A549 treated with ZK216348 at 1 μM for 4 hours (cell line): ENCODE measurements at places on chromosomes 3 and 15. TPM values are rescaled to one million over a fixed set of nuclear protein-coding genes. Genes with fewer than 3 reads are reported as not detected.

The ERC2 gene
- 0.31 to 0.52 TPM in 2 of 5 replicates, not detected in the others for total RNA-seq

The AADAC gene
- 14.1 to 19.9 TPM (median 15.7 TPM) in 5 replicates for total RNA-seq

The TMEM212 gene
- not detected in 5 replicates for total RNA-seq

The MORC1 gene
- total RNA-seq: not detected in 5 replicates

The RPL4 gene
- 5,293 to 5,653 TPM (median 5,434 TPM) in 5 replicates for total RNA-seq

The TMEM266 gene
- 0.07 to 0.19 TPM (median 0.13 TPM) in 5 replicates for total RNA-seq

The CYP8B1 gene
- not detected in 5 replicates for total RNA-seq

The GABRR3 gene
- total RNA-seq: not detected in 5 replicates

The P2RY12 gene
- total RNA-seq: not detected in 5 replicates

The VEPH1 gene
- 0.27 to 0.44 TPM in 2 of 5 replicates, not detected in the others for total RNA-seq

The EIF4A2 gene
- total RNA-seq: 124 to 142 TPM (median 141 TPM) in 5 replicates

The NR2E3 gene
- total RNA-seq: 0.20 to 0.23 TPM in 2 of 5 replicates, not detected in the others

The XCR1 gene
- not detected in 5 replicates for total RNA-seq

The GYG1 gene
- total RNA-seq: 32.6 to 36.9 TPM (median 33.2 TPM) in 5 replicates

The LINGO1 gene
- 5.3 to 12.5 TPM (median 10.7 TPM) in 5 replicates for total RNA-seq

The CHRM5 gene
- total RNA-seq: 0.07 TPM in 1 of 5 replicates, not detected in the others

The HYAL1 gene
- 0.24 to 0.80 TPM (median 0.46 TPM) in 5 replicates for total RNA-seq

The SI gene
- not detected in 5 replicates for total RNA-seq

The HIGD2B gene
- not detected in 5 replicates for total RNA-seq

The TUSC7 gene
- not detected in 5 replicates for total RNA-seq

The PIF1 gene
- 11.6 to 25.2 TPM (median 19.5 TPM) in 5 replicates for total RNA-seq

The SAMMSON gene
- not detected in 5 replicates for total RNA-seq

The TYRO3 gene
- 13.0 to 15.5 TPM (median 14.3 TPM) in 5 replicates for total RNA-seq

The IMP3 gene
- 87.1 to 125 TPM (median 121 TPM) in 5 replicates for total RNA-seq

The IL16 gene
- 0.24 TPM in 1 of 5 replicates, not detected in the others for total RNA-seq

The ACTRT3 gene
- 2.9 to 3.6 TPM (median 3.4 TPM) in 5 replicates for total RNA-seq

The BRPF1 gene
- 14.5 to 19.9 TPM (median 18.9 TPM) in 5 replicates for total RNA-seq

The WHAMM gene
- total RNA-seq: 6.2 to 7.6 TPM (median 6.5 TPM) in 5 replicates

The QARS1 gene
- 106 to 180 TPM (median 147 TPM) in 5 replicates for total RNA-seq

The ISL2 gene
- total RNA-seq: 1.8 to 4.7 TPM (median 4.0 TPM) in 5 replicates

The HTR3C gene
- total RNA-seq: not detected in 5 replicates
